ENCODE measurements at places on chromosomes 16 and 17.
A peak's percentile ranks its signal among the peaks of the same experiment; 100 is the strongest.

GRCh38 chr16:78903237-78903636 lies 697.3 kb downstream of the MAF start:
- no peak for DNase-seq

DNA sequence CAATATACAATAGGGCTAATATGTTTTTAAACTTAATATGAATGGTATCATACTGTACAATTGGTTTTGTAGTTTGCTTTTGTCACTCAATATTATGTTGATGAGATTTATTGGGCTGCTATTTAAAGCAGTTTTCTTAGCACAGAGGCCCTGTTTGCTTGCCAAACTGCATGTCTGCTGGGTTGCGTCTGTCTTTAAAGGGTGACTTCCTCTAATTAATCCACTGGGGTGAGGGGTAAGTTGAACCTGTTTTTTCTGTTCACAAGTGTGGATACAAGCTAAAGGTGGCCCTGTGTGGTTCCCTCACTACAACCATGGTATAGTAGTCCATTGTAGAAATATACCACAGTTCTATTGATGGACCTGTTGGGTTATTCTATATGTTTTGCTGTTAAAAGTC lies 19.7 kb downstream of the TTC19 start:
- DNase-seq, result no peak

DNA sequence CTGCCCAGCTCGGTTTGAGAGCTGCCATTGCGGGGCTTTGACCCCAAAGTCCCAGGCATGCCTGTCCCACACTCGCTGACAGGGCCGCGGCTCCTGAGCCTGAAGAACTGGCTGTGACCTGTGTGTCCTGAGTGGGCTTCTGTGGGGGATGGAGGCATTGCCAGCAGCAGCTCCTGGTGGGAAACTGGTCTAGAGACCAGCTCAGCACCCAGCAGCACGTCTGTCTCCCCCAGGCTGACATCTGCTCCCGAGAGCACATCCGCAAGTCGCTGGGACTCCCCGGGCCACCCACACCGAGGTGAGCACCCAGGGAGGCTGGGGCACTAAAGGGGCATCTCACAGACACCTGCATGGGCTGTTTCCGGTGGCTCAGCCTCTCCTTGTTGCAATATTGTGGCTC lies 13.4 kb downstream of the ENDOV start:
- no peak for DNase-seq

DNA sequence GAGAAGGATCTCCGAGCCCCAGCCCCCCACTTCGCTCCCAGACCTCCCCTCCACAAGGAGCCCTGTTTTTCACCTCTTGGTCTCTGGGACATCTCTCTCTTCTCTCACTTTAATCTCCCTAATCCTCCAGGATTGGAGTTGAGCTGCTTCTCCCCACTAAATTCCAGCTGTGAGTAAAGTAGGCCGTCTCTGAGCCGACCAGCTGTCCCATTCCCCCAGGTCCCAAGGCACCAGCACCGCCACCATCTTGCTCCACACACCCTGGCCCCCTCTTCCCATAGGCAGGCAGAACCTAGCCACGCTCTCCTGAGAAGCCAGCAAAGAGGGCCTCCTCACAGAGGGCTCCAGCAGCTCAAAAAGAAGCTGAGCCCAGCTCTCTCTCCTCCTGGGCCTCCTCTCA lies 878 bp downstream of the DLG4 start:
- no peak for DNase-seq

- no peak for DNase-seq
These were observed 14.9 kb downstream of the CEP112 start for GRCh38 chr17:66177048-66177447.

GRCh38 chr17:31068291-31068690 lies 26.5 kb upstream of the NF1 start:
- no peak for DNase-seq

DNA sequence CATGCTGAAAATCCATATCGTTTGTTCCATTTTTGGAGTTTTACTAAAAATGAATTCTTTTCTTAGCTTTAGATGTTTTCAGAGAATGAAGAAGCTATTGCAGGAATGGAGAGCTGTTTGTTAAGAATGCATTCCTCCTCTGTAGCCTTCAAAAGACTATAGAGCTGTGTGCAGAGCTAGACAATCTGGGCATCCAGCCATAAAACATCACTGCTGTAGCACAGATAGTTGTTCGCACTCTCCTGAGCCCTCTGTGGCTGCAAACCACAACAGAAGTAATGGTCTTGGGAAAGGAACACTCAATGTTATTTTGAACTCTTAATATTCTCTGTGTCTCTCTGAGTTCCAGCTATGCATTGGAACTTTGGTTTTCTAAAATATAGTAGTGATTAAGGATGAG lies 4.9 kb downstream of the TNRC6C start:
- no peak for DNase-seq

DNA sequence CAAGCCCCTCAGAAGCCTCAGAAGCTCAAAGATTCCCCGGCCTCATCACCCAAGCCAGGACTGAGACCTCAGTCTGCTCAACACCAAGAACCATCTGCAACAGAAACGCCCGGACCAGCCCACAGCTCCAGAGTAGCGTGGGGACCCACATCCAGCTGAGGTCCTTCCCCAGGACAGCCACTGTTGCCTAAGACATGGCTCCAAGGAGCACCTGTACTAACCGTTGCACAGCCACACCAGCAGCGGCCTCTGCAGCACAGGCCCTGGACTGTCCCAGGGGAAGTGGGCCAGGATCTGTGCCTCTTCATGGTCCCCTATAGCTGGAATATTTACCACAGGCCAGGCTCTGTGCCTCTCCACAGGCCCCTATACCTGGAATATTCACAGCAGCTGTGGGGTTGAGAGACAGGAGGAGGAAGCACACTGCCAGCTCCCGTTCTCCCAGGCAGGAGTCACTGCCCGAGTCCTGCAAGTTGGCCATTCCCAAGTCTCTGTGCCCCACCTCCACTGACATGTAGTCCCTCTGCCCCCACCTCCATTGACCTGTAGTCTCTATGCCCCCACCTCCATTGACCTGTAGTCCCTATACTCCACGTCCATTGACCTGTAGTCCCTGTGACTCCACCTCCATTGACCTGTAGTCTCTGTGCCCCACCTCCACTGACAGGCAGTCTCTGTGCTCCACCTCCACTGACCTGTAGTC lies 38.5 kb downstream of the RPH3AL start:
- no peak for DNase-seq

DNA sequence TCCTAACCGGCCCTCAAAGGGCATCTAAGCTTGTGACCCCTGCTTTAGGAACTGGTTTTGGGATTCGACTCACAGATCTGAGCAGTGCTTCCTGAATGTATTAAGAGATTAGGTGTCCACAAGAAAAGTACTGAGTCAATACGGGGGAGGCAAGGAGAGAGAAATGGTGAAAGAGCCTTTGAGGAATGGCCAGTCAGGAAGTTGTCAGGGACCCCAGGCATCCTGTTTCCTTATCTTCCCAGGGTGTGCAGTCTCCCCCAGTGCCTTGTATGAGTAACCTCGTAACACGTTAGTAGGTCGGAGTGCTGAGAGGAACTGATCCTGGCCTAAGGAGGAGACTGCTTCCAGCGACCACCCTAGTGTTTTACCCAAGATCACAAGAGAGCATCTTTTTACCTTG lies 16.4 kb upstream of the TMED6 start:
- no peak for DNase-seq

DNA sequence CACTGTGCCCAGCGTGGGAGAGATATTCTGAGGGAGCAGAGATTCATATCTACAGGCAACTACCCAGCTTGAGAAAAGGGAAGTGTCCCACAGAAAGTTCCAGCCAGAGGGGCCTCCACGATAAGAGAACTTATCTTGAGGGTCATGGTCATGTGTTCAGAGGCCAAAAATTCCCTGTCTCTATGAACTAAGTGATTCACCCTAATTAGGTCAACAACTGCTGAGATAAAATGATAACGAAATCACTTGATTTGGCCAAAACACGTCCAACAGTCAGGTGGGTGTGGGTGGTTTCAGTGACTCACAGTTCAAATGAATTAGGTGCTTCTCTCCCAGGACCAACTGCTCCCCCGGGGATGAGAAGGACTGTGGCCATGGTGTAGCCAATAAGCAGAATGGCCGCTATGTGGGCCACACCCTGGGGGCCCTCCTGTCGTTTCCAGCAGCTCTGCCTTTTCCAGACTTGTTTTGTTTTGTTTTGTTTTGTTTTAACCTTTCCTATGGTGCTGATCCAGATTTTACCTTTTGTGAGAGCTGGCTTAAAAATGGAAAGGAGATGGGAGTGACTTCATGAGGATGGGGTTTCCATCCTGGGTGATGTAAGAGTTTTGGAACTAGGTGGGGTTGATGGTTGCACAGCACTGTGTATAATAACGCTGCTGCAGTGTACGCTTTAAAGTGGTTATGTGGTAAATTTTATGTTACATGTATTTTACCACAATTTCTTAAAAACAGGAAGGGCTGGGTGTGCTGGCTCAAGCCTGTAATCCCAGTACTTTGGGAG lies 8.7 kb downstream of the DNAI2 start:
- no peak for DNase-seq

GRCh38 chr16:85353839-85354685 lies 241.8 kb upstream of the CIBAR2 start:
- DNase-seq, result no peak

DNA sequence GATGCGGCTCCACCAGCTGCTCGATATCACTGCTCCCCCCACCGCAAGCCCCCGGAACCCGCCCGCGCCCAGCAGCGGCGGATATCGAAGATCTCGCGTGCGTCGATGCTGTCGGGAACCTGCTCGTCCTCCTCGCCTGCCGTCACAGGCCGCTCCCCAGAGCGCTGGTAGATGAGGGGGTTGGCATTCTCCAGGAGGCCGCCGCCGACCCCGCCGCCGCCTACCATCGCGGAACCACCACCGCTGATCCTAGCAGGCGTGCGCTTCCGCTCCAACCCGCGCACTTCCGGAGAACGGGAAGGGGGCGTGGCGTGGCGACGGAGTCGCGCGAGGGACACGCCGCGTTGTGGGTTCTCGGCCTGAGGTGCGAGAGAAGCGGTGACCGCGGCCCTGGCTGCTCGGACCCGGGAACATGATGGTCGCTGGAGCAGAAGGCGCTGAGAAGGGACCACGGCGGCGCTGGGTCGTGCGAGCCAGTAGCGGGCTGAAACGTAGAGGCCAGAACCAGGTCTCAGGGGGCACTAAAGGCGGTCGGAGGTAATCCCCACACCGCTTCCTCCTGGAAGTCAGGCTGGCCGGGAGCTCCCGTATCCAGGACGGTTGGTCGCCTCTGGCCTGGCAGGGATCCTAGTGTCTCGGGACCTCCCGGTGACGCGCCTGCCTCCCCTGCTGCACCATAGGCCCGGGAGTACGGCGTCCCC lies at the start of gene CIAO2B:
CIAO2B (minus strand) TSS at position 265 of the 701 bp plus-strand sequence; CDS start at position 227, 38 bp downstream.
- peak; percentile 94 for DNase-seq

DNA sequence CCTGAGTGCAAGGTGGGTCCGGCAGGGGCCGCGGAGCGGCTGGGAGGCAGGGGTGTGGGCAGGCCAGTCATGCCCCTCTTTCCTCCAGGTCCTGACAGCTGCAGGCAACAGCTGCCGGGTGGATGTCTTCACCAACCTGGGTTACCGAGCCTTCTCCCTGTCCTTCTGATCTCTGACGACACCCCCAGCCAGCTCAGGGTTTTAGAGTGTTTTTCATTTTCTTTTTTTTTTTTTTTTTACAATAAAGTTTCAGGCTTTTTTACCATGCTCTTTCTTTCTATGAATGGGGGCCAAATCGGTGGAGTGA lies 3.6 kb downstream of the THOC6 start:
- no peak for DNase-seq

- DNase-seq, result no peak
These were observed 10.8 kb upstream of the KRTAP9-2 start for GRCh38 chr17:41215681-41216080.

- DNase-seq, result no peak
These were observed 2.4 kb downstream of the PPM1D start for GRCh38 chr17:60602385-60602742.

DNA sequence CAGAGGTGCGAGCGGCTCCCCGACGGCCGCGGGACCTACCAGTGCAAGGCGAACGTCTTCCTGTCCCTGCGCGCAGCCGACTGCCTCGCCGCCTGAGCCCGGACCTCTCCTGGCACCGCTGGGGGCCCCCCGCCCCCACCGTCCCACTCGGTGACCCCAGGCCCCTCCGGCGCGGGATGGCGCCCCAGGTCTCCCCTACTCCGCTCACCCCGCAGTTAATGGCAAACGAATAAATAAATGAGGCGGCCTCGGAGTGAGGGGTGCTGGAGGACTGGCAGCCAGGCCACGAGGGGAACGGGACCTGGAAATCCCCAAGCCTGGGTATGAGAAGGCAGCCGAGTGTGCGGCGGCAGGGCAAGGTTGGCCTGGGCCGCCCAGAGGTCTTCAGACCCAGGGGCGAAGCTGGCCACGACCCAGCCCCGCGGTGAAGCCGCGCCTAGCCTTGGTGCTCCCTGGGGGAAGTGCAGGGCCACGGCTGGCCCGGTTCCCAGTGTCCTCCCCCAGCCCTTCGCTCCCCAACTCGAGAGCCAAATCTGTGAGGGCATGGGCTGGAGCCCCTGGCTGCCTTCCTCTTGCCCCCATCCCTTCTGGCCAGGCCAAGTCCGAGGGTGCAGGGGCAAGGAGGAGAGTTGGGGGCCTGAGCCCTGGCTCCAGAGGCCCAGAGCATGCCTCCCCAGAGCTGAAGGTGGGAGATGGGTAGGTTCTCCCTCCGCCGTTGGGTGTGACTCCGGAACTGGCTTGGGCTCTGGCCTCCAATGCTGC lies 796 bp downstream of the NPB start:
- DNase-seq, result no peak

GRCh38 chr16:56357241-56357764 lies 68.0 kb downstream of the AMFR start:
- DNase-seq, result peak; percentile 58

DNA sequence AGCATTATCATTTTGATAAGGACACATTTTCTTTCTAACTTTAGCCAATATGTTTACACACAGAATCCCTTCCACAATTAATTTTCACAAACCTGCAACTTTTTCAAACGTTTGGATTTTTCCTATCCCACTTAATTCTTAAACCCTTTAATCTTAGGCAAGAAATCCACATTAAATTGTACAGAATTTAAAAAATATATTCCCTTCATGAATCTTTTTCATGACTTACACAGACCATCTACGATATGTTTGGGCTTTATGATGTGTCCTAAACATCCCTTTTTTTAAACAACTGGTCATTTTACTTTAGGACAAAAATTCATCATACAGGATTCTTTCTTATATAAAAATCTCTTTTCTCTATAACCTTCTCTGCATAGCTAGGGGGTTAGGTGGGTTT lies 241.5 kb upstream of the CNTNAP4 start:
- no peak for DNase-seq

GRCh38 chr17:47935961-47936360 lies 5.4 kb upstream of the PNPO start:
- no peak for DNase-seq

Data from suprapubic skin (tissue), 4 donors.